ENCODE measurements at places on chromosomes 11 and 22. TPM values are rescaled to one million over a fixed set of nuclear protein-coding genes. Genes with fewer than 3 reads are reported as not detected.

APOBEC3C gene
- polyA plus RNA-seq = 5.3 TPM

- H3K4me3 ChIP-seq = no peak overlapping the region
- no peaks in the 10 kb centered on the region for H3K27me3 ChIP-seq
- no peak for DNase-seq
- H3K36me3 ChIP-seq = no peaks in the 10 kb centered on the region
Observed at GRCh38 chr11:520428-521176, 13.6 kb upstream of the RNH1 start.

DNA sequence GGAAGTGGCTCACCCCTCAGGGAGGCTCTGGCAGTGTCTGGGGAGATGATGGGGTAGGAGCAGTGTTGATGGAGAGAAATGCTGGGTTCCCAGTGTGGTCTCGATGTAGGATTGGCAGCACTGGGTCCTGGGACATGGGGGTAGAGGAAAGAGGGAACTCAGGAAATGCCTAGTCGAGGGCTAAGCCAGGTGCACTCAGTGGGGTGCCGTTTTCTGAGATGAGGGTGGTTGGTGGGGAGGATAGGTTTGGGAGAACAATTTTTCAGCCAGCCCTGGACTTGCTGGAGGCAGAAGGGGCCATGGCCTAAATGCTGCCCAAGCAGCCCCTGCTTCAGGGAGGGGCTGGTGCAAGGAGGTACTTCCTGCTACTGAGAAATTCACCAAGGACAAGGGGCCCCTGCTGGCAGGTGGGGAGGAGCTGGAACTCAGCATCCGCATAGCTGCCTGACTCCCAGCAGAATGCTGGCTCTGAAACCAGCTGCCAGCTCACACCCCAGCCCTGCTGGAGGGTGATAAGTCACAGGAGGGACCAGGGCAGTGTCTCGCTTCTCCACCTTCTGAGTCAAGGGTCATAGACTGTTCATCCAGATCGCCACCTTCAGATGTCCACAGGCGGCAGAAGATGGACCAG is 6.0 kb downstream of the CCDC157 start:
- no peak overlapping the region for H3K27ac ChIP-seq
- DNase-seq = no peak
- no peak overlapping the region for H3K4me3 ChIP-seq
- no peaks in the 10 kb centered on the region for H3K4me1 ChIP-seq

- H3K36me3 ChIP-seq = no peaks in the 10 kb centered on the region
- H3K4me1 ChIP-seq = peaks cover 41% of the 10 kb centered on the region
- H3K27me3 ChIP-seq = no peaks in the 10 kb centered on the region
- no peak for DNase-seq
- H3K4me3 ChIP-seq = peak overlapping the region; percentile 92
- peak overlapping the region; percentile 89 for H3K27ac ChIP-seq
Observed at GRCh38 chr11:86067851-86068137, 1.1 kb downstream of the PICALM start.

DNA sequence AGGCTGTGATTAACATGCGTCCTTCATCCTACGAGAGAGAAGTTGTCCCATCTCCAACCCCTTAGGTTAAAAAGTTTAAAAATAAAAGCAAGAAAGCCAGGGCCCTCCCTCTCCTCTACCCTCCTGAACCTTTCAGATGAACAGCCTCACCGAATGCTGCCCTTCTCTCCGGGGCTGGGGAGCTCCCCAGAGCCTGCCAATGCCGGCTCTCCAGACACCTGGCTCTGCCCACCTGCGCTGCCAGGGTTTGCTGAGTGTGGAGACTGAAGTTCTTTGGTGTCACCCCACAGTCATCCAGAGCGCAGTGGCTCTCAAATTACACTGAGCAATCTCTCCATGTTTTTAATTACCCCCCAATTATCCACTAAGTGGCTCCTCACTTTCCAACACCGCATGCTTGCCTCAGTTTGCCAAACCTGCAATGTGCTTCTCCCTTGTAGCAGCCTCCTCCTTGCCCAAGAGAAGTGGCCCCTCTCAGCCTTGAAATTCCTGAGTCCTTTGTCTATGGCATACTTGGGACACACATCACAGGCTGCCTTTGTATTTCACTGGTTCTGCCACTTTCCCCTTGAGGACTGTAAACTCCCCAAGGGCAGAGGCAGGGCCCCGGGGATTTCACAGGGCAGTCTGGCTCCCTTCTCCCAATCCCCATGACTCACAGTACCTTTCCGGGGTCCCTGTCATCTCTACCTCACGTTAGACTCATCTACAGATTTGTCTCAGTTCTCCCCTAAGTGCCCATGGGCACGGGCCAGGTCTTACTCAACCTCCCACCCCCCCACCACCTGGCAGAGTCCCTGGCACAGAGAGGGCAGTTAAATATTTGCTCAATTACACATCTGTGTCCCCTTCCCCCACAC is 2.0 kb downstream of the MYH9 start:
- peaks cover 46% of the 10 kb centered on the region for H3K4me1 ChIP-seq
- DNase-seq = peak; percentile 92
- peak overlapping the region; percentile 86 for H3K4me3 ChIP-seq
- no peaks in the 10 kb centered on the region for H3K27me3 ChIP-seq
- H3K36me3 ChIP-seq = no peaks in the 10 kb centered on the region

DNA sequence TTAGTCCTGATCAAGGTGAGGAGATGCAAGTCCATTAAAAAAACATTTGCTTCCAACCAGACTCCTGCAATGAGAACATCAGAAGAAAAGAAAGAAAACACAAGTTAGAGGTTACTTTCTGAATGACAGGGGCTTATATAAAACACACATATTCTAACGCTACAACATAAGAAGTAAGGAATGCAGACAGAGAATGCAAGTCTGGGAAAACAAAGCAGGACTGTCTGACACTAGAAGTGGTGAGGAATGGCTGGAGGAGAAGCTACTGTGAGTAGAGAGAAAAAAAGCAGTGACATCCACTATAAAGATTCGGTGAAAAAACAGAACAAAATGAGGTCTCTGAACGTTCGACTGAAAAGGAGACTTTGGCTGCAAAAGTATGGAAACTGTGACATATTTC is 12.3 kb downstream of the TMEM216 start:
- DNase-seq = no peak
- H3K27ac ChIP-seq = no peak overlapping the region
- H3K36me3 ChIP-seq = peaks cover 59% of the 10 kb centered on the region
- H3K27me3 ChIP-seq = no peaks in the 10 kb centered on the region
